ENCODE measurements at places on chromosomes 2 and 18. TPM values are rescaled to one million over a fixed set of nuclear protein-coding genes. Genes with fewer than 3 reads are reported as not detected.

Gene ADCY3
- total RNA-seq = 36.1 TPM

Gene GALNT13
- 2.4 TPM for total RNA-seq

Gene NT5DC4
- 0.53 TPM for total RNA-seq

Gene SERTAD2
- 20.1 TPM for total RNA-seq

DNA sequence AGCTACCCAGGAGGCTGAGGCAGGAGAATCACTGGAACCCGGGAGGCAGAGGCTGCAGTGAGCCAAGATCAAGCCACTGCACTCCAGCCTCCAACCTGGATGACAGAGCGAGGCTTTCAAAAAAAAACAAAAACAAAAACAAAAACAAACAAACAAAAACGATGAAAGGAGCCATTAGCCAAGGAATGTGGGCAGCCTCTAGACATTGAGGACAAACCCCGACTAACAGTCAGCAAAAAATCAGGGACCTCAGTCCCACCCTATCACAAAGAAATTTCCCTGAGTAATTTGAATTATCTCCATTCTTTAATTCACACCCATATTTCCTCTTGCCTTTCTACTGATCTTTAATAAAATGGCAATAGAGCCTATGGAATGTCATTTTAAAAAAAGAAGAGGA, 75.8 kb downstream of the MBD2 start:
- H3K27ac ChIP-seq = no peak overlapping the region
- no peaks in the 10 kb centered on the region for H3K4me1 ChIP-seq
- no peak overlapping the region for H3K4me3 ChIP-seq

Measured in lower lobe of right lung (tissue), 2 donors.